Hematopoietic multipotent progenitor cell treated with erythropoietin and hydrocortisone succinate and interleukin-3 and kit ligand, for 6 days (in vitro differentiated cells): ENCODE measurements at places on chromosomes 1 and 21.
A peak's percentile ranks its signal among the peaks of the same experiment; 100 is the strongest.

DNA sequence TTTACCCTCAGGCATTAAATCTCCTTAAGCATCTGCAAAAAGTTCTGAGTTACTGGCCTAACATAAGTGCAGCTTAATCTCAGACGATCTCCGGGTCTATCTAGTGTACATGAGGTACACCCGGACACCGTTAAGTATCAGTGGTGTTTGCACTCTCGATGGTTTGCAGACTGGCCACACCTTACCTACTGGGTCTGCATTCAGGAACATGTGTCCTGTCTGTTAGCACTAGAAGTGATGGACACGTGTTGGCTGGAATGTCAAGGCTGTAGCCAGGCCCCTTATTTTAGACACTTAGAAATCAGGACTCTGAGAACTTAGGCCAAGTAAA, 783 bp upstream of the AGL start:
- peak; percentile 47 for DNase-seq

- DNase-seq = no peak
Observed at GRCh38 chr1:87778896-87779295, 450.2 kb downstream of the LMO4 start.

GRCh38 chr1:14590411-14591180, 7.9 kb upstream of the KAZN start:
- no peak for DNase-seq

GRCh38 chr1:153366261-153366660, 8.6 kb downstream of the S100A9 start:
- DNase-seq = no peak

DNA sequence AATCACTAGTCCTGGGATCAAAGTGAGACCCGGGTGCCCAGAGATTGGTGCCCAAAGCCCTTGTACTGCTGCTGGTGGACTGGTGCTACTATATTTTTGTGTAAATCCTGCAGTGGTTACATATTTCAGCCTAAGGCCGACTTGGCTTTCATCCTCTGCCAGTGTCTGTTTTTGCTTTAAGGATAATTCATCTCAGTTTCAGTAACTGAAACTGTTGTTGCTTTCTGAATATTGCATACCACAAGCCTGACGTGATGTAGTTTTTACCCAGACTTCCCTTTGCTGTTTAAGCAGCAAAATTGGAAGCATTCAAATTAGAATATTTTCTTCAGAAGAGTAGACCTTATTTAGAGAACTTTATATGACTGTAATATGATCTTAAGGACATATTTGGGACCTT, 341.8 kb downstream of the RYR2 start:
- no peak for DNase-seq

- no peak for DNase-seq
Observed at GRCh38 chr21:15221799-15222386, 157.1 kb upstream of the NRIP1 start.

GRCh38 chr1:116948046-116948445, 38.3 kb downstream of the PTGFRN start:
- no peak for DNase-seq

- DNase-seq = no peak
Observed at GRCh38 chr1:3234956-3235355, 166.0 kb downstream of the PRDM16 start.

- DNase-seq = no peak
Observed at GRCh38 chr1:1894354-1895059, 3.6 kb upstream of the GNB1 start.

- DNase-seq = no peak
Observed at GRCh38 chr1:26412180-26412840, 1.7 kb downstream of the LIN28A start.

DNA sequence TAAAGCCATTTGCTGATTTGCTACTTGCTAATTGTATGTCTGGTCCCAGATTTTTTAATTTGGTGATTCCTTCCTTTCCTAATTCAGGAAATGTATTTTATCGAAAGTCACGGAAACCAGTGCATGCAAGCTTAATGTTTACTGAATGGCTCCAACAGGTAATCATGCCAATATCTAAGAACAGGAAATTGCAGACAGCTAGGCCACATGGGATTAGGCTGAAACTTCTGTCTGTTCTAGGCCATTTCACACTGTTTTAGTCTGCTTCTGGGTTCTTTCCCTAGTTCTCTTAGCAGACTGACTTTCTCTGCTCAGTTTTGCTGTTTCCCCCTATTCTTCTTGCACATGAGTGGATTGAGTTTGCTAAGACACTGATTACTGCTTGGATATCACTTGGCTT, 111.4 kb downstream of the NTNG1 start:
- no peak for DNase-seq

- peak; percentile 18 for DNase-seq
Observed at GRCh38 chr21:42939582-42940413, 14.4 kb upstream of the ERVH48-1 start.

DNA sequence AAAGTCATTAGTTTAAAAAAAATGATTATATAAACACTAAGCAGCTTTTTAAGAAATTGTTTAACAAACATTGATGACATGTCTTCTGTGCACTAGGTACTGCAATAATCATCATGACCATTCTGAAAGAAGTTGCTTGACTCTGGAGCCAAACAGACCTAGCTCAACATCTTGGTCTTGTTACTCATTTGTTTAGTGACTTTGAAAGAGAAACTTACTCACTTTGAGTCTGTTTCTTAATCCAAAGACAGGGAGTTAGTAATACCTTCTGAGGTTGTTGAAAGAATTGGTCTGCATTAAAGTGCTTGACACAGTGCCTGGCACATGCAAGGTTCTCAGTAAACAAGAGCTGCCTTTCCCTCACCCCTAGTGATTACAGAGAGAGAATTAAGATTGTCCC, 84.4 kb downstream of the SGIP1 start:
- no peak for DNase-seq

- DNase-seq = peak; percentile 43
Observed at GRCh38 chr1:67635055-67635809, 49.8 kb upstream of the GADD45A start.

- no peak for DNase-seq
Observed at GRCh38 chr1:104018922-104019674, 269.4 kb downstream of the AMY1C start.

- DNase-seq = peak; percentile 38
Observed at GRCh38 chr1:206505702-206506355, 1.5 kb upstream of the RASSF5 start.

DNA sequence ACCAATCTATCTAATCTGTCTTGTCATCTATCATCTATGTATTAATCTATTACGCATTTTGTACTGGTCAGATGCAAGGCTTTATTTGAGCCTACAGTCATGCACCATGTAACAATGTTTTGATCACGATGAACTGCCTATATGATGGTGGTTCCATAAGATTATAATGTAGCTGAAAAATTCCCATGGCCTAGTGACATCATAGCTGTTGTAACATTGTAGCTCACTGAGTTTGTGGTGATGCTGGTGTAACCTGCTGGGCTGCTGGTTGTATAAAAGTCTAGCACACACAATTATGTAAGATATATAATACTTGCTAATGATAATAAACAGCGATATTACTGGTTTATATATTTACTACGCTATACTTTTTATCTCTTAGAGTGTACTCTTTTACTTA, 64.8 kb upstream of the IGSF5 start:
- DNase-seq = no peak

- no peak for DNase-seq
Observed at GRCh38 chr1:60620087-60620486, 462.3 kb upstream of the NFIA start.

DNA sequence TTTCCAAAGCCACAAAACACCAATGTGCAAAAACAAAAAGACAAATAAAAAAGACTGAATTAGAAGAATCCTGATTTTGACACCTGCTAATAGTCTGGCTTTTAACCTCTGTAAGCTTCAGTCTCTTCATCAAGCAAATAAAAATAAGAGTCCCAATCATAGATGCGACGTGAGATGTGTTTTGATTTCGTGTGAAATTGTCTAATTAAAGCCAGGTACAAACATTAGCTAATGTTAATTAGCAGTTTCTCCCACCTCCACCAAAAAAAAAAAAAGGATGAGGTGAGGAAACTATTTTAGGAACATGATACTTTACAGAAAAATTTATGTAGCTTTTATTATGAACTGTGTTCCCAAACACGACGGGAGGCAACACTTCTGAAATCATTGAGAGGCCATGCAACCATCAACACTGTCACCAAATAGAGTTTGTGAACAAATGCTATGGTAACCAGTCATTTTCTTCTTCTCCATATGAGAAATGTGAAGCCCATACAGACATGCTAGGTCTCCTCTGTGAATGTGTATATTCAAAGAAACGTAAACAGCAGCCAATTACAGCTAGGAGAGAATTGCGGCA, 6.7 kb upstream of the EVI5 start:
- DNase-seq = no peak

GRCh38 chr1:119660253-119661083, 12.4 kb upstream of the ZNF697 start:
- DNase-seq = no peak

DNA sequence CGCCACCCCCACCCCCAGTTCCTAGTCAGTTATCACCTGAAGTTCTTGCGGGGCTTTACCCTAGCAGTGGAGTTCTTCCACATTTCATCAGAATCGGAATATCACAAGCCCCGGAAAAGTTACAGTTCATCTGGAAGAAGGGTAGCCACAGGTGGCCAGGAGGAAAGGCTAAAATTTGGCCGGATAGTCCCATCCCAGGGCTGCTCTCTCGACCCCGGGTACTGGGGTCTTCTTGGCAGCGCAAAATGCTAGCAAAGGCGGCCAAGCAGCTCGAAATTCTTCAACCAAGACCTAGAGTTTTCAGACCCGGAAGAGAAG, 7.9 kb downstream of the HLX start:
- no peak for DNase-seq

DNA sequence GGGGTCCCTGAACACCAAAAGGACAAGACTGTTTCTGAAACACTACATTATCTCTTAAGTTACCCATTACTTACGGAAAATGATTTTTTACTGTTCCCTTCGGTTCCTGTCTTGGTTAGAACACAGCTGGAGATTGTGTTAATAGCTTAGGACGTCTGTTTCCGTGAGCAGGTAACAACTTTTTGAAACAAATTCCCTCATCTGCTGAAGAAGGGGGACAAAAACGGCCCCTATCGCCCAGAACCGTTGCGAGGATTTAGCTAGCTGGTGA, 67.8 kb downstream of the SLC35A3 start:
- no peak for DNase-seq

- DNase-seq = no peak
Observed at GRCh38 chr1:198623752-198624647, 14.8 kb upstream of the PTPRC start.

DNA sequence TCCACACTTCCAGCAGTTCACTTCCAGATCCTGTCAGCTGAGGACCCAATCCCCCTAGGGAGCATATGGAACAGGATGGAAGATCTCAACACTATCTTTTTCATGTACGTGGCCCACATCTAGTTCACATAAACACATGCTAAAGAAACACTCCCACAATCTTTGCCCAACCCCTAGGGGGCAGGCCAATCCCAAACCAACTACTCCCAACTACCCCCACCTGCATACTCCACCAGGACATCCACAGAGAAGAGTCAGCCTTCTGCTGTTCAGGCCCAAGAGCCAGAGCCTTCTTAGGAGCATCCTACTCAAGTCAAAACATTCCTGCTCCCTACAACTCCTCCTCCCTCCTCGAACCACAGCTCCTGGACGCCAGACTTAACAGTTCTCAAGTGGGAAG, 5.6 kb upstream of the SLC5A9 start:
- peak; percentile 7 for DNase-seq

DNA sequence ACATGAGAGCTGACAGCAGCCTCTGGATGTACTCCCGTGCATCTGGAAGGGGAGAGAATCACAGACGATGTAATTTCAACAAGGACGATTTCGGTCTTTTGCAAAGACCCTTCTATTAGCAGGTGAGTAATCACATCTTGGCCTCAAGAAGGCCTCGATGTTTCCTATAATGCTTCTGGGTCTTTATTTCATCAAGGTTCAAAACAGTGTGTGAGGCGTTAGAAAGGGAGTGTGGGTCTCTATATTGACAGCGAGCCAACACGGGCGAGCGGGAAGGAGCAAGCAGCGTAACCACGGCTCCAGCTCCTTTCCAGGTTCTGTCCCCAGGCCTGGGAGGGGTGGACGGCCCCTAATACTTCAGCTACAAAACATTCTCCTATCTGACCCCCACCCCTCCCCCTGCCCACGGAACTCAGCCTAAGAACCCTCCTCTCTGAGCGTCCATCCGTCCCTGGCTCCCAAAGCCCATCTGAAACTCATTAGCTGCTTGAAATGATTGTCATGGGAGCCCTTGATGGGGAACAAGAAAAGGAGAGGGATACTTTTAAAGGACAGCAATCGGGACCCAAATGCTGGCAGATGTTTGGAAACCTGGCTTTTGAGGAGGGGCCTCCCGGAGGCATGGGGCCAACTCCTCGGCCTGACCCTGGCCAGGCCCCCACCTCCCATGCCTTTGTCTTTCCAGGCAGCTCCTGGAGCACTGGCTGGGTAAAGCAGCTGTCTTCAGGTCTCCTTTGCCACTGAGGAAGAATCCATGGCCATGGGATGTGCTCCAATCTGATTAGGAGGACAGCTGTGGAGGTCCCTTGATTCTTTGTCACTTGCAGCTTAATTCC, 250.8 kb downstream of the FOXD2 start:
- no peak for DNase-seq

- peak; percentile 66 for DNase-seq
Observed at GRCh38 chr21:28336314-28336713, 656.4 kb downstream of the LTN1 start.

- no peak for DNase-seq
Observed at GRCh38 chr1:41631971-41632370, 147.5 kb upstream of the EDN2 start.

GRCh38 chr1:60612790-60613189, 469.6 kb upstream of the NFIA start:
- no peak for DNase-seq

GRCh38 chr1:206448471-206448870, 21.8 kb upstream of the IKBKE start:
- DNase-seq = no peak
